Right forelimb (tissue), 1 donor: ENCODE measurements at places on chromosomes 3 and 15.

DNA sequence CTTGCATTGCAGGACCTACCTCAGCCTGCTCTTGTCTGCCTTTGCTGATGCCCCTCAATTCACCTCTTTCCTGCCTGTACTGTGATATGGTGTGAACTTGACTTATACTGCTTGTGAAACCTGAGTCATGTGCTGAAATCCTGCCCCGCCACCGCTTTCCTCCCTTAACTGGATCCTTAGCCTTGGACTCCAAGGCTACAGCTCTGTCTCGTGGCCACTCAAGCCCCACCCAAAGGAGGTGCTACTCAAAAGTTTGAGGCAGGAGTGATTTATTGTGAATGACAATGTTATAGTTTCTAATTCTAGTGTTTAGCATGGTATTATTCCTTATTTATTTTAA is 56.1 kb downstream of the MYZAP start:
- DNase-seq, result no peak

GRCh38 chr15:99098426-99098825 is 6.5 kb upstream of the SYNM start:
- no peak for DNase-seq

- no peak for DNase-seq
Measured at GRCh38 chr15:62071711-62072308, 5.0 kb downstream of the C2CD4A start.

DNA sequence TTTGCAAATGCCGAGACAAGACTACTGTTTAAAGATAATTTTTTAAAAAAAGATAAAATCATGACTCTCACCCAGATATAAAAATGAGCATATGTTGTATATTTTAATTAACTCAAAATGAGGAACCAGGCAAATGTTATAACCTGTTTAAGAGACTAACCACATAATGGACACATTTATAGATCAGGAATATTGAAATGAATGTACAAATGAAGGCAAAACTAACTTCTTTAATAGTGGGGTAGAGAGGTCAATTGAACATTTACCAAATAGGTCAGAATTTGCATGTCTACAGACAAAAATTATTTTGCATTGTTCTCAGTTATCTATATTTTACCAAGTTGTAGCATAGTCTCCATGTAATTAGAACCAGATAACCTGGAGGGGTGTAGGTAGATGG is 134.3 kb upstream of the PFN2 start:
- DNase-seq, result no peak

DNA sequence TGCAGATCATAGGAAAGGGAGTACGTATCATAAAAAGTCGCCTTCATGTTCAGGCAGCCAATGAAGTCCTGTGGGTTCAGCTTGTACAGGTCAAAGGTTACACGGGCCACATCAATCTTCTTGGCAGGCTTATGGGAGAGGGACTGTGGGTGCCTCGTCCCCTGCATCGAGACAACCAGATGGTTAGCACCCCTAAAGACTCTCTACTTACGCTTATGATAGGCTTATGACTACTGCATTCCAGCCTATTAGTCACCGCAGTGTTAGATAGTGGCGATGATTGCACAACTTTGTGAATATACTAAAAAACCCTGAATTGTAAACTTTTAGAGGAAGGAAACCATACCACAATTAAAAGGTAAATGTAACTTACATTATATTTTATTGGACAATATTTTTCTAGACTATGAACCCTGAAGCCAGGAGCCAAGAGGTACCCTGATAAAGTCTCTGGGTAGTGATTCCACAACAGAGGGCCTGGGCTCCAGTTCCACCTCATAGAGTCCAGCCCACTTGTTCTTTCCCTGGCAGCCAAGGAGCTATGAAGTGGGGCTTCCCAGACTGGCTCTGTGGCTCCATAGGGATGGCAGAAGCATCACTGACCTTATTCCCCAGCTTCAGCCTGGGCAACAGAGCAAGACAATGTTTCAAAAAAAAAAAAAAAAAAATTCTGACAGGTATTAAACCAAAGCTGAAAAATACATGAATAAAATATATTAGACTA is 2.5 kb upstream of the FANCD2 start:
- DNase-seq, result no peak

DNA sequence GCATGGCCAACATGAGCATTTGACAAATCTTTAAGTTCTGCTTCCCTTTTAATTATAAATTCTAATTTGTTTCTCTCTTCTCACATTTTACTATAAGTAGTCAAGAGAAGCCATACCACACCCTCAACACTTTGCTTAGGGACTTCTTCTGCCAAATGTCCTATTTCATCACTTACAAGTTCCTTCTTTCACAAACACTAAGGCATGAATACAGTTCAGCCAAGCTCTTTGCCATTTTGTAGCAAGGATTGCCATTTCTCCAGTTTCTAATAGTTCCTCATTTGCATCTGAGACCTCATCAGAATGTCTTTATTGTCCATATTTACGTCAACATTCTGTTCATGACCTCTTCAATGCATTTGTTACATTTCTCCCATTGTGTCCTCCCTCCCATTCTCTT is 29.4 kb downstream of the SLC22A14 start:
- no peak for DNase-seq
